ENCODE measurements at places on chromosomes 4 and X.

- peak; percentile 31 for DNase-seq
These were observed 193.6 kb downstream of the SOWAHB start for GRCh38 chr4:76704133-76704881.

GRCh38 chr4:30939069-30939468, 218.9 kb downstream of the PCDH7 start:
- no peak for DNase-seq

DNA sequence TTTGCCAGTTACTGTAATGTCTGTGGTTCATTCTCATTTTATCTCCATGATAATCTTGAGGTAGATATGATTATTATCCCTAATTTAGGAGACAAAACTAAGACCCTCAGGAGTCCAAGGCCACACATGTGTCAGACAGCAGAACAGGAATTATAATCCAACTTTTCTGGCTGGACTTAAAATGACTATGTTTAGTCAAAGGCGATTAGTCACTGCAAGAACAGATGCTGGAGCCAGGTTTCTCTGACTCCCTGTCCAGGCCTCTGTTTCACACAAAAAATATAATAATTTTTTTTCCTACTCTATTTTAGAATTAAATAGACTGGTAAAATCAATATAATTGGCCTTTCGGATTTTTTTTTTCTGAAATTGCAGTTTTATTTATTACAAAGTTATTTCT, 56.7 kb upstream of the TMEM131L start:
- DNase-seq: no peak

- DNase-seq: no peak
These were observed 1.8 kb downstream of the PPP2R3B start for GRCh38 chrX:384861-385260.

GRCh38 chrX:20515841-20516461, 249.2 kb upstream of the RPS6KA3 start:
- DNase-seq: peak; percentile 12

DNA sequence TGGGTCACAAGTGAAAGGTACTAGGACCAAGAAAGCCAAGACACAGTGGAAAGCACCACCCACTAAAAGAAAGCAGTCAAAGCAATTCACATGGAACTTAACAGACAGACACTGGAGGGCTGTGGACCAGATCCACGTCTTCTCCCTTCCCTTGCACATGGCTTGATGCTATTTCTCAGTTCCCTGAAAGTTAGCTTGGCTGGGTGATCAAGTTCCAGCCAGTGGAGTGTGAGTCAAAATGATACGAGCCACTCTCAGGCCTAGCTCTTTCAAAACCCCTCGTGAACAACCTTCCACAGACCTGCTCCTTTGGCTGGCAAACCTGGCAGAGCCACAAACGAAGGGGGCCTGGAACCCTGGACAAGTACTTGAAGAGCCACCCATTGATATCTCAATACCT, 52.0 kb downstream of the RELL1 start:
- DNase-seq: no peak

GRCh38 chr4:15692602-15693001, 10.3 kb upstream of the BST1 start:
- no peak for DNase-seq

GRCh38 chr4:62528874-62529273, 1328.7 kb downstream of the ADGRL3 start:
- no peak for DNase-seq

DNA sequence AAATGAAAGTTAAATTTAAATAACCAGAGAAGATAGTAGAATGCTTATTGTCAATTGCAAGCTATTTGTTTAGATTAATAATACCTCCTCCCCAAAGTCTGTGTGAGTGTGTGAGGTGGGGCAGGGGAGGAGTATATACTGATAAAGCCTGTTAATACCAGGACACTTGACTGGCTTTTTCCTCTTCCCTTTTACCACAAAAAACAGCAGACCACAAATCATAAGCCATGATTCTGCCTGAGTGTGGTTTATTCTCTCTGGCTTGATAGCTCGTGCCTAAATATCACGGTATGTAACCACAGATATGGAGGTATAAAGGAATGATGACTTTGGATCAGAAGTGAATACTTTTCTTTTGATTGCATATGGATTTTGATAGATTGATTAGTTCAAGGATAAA, 21.9 kb upstream of the SCRG1 start:
- DNase-seq: no peak

DNA sequence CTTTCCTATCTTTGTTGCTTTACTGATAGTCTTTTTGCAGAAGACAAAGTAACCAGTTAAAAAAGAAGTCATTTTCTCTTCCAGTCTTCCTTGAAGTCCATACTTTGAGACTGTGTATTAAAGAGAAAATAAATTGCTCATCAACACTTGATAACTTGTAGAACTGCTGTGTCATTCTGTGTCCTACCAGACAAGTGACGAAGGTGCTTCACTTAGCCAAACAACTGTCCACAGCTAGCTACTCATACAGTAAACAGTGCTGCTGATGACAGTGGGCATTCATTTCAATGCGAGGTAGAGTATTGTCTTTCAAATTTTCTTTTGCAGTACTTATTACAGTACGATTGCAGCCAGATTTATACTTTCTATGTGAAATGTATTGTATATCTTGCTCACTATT, 11.5 kb downstream of the COL25A1 start:
- no peak for DNase-seq

GRCh38 chrX:7215842-7216241, 67.9 kb upstream of the PUDP start:
- DNase-seq: no peak
